ENCODE measurements at places on chromosomes 12 and 14.

DNA sequence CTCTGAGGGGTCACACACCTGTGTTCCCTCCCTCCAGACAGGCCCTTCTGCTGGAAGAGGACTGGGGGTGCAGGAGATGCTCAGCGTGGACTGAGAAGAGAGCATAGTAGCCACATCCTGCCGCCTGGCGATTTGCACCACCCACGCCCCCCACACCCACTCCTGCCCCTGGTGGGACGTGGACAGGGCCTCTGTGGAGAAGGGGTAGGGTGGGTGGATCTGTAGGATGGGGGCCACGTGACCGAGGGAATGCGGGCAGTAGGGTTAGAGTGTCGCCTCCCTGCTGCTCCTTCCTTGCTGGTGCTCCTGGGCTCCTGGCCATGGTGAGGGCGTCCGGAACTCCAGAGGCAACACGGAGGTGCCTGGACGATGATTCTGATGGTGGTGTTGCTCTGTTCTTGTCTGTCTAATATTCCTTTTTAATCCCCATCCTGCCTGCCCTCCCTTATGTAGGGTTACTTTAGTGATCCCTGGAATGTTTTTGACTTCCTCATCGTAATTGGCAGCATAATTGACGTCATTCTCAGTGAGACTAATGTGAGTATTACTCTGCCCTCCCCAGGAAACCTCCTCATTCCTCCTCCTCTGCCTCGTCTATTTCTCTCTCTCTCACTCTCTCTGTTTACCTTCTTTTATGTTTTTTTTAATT lies 161.5 kb upstream of the FKBP4 start:
- DNase-seq, result no peak

- DNase-seq, result no peak
Observed at GRCh38 chr12:114982760-114983159, 298.8 kb upstream of the TBX3 start.

- no peak for DNase-seq
Observed at GRCh38 chr12:113202300-113203075, 17.0 kb downstream of the RITA1 start.

- DNase-seq, result no peak
Observed at GRCh38 chr14:67396381-67396970, 15.5 kb downstream of the PLEK2 start.

GRCh38 chr12:110245369-110245772 lies 35.7 kb upstream of the ATP2A2 start:
- peak; percentile 10 for DNase-seq

DNA sequence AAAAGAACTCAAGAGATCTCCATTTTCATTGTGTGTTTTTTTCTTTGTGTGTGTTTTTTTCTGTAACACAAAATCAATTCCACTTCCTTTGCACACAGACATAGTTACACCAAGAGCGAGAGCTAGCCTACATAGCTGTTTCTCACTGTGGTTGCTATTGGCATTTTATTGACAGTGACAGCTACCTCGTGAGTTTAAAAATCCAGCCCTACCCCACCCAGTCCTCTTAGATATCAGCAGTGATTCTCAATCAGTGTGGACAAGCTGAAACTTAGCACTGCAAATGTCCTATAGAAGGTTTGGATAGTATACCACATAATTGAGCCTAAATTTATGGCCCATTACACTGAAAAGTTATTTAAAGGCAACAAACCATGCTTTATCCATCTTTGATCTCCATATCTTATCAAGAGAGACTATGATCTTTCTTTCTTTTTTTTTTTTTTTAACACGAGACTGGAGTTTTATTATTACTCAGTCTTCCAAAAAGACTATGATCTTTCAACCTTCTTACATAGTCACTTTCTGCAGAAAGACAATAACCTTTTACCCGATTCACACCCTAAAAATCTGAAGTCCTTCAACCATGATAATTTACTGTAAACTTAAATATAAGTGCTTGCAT lies 46.8 kb downstream of the ATP2B1 start:
- peak; percentile 19 for DNase-seq

DNA sequence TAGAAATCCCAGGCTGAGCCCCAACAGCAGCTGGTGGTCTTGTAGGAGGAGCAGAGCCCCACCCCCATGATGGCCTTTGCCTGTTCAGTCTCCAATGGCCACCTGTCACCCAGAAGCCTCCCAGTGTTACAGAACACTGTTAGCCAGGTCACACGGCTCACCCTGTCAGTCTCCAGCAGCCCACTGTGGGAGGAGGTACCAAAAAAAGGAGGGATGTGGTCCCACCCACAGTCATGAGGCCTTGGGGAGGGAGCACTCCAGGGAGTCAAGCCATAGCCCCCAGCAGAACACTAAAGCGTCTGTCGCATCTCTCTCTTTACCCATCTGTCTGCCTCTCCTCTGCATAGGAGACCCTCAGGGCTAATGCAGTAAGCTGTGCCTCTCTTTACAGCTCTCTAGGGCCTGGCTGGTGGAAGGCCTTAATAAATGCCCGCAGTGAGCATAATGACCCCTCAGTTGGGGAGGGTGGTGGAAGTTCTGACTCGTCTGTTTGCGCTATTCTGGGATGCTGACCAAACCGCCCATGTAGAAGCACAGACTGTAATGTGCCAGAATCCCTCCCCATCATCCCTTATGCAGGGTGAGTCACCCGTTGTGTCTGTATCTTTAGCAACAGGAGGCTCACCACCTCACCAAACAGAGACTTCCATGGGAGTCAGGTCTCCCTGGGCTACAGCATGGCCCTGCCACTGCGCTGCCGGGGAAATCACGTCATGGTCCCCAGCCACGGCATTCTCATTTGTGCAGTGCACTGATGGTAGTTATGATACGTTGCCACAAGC lies 14.6 kb downstream of the C14orf132 start:
- no peak for DNase-seq

GRCh38 chr14:67265131-67265530 lies 23.9 kb downstream of the PALS1 start:
- DNase-seq, result no peak

- no peak for DNase-seq
Observed at GRCh38 chr14:53779301-53779700, 177.3 kb downstream of the BMP4 start.

Data from central memory CD4-positive, alpha-beta T cell (primary cell).